ENCODE measurements at places on chromosomes 16 and 17.

DNA sequence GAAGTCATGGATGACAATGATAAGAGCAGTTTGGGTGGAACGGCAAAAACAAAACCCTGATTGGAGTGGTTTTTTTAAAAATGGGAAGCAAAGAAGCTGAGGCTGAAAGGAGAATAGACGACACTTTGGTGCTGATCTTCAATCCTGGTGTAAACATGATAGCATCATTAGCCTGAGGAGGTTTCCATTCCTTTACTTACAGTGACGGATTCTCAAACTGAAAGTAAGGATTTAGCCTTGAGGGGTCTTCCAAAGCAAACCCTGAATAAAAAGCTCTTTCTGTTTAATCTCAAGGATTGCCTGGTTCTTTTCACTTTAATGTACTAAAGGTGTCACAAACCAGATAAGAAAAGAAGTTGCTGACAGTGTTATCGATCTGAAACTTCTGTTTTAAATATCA, 69.3 kb downstream of the KCNJ2 start:
- no peak for DNase-seq

DNA sequence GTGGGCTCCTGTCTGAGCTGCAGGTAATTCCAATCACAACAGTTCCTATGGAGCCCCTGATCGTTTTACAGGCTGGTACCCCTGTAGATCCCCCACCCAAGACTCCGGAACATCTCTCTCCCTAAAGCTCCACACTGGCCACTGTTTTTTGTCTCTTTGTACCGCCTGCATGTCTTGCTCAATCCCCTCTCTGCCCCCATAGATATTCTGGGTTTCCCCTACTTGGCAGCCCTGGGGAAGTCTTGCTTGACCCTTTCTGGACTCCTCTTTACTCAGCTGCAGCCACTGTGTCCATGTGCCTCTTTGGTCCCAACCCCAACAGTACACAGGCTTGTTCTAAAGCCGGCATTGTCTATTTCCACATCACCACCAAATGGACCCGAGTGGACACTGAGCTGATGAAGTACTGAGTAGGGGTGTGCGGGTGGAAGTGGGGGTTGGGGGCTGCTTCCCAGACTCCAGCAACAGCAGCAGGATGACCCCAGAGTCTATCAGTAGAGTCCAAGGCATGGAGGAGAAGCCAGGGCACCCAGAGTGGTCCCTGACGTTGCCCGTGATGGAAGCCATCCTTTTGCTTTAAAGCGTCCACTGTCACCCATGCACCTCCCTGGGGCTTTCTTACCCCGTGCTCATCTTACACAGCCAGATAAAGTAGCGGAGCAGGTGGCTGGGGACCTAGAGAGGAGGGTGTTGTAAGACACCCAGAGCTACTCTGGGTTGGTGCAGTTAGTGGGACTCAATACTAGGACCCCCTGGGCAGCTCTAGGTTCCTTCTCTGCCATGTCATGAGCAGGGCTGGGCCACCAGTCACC, 6.4 kb downstream of the CD300LB start:
- no peak for DNase-seq

DNA sequence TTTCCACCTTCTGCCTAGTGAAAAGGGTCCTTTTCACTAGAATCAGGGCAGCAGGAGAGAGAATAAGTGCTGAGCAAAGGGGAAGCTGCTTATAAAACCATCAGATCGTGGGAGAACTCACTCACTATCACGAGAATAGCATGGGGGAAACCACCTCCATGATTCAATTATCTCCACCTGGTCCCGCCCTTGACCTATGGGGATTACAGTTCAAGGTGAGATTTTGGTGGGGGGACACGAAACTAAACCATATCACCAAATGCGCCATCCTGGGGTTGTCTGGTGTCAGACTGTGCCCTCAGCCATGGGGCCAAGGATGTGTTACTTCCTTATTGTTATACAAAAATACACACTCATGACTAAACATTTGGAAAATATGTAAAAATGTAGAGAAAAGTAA, 10.4 kb upstream of the KATNB1 start:
- no peak for DNase-seq

DNA sequence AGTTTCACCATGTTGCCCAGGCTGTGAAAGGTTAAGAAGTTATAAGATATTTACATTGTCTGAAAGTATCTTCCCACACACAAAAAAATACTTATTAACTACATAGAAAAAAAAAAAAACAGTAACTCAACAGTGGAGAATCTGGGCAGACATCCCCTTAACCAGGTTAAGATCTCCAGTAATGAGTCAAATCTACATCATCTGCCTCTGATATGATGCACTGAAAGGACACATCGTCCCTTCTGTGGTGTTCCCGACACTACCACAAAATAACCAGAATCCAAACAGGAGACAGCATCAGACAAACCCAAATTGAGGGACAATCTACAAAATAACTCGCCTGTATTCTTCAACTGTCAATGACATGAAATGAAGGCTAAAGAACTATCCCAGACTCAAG, 40.0 kb downstream of the CMTM4 start:
- no peak for DNase-seq

- DNase-seq = no peak
Observed at GRCh38 chr17:49187301-49187700, 23.1 kb downstream of the GNGT2 start.

DNA sequence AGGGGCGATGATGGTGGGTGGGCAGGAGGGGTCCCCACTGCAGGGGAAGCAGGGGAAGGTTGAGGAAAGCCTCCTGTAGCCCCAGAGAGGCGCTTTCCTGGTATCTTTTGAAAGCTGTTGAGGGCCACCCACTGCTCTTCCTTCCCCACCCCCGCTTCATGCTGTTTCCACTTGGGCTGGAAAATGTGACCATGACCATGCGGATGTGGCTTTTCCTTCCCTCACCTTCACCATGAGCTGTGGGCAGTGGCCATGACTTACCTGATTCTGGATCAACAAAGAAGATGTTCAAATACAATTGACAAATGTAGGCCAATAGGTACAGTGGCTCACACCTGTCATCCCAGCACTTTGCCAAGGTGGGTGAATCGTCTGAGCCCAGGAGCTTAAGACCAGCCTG, 13.8 kb downstream of the MVP start:
- DNase-seq = no peak

DNA sequence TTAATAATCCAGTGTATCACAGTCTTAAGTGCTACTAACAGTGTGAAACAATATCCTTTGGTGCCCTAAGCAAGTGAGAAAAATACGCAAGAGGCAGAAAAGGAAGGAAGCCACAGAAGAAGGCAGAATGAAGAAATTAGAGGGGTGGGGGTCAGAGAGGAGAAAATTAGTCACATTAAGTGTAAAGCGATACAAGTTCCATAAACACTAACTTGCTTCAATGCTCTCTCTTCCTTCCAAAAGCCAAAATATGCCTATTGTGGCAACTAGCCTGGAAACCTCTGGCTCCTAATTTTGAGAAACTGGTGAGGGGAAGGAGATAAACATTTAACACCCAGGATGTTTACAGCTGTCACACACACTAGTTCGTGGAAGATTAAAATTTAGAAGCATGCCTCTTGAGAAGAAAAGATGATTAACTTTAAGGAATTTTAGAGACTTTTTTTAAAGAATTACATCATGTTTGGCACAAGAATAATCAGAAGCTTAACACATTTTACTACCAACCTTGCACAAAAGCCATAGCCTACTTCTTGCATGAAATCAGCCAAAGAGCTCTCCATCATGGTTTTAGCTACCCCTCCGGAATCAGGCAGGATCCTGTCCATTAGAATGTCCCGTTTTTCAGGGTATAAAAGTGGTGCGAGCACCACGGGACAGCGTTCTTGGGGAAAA, 44.7 kb downstream of the CNOT1 start:
- no peak for DNase-seq

- no peak for DNase-seq
Observed at GRCh38 chr17:39077866-39078265, 73.6 kb downstream of the PLXDC1 start.

GRCh38 chr16:53534206-53534605, 31.2 kb upstream of the AKTIP start:
- DNase-seq = no peak

DNA sequence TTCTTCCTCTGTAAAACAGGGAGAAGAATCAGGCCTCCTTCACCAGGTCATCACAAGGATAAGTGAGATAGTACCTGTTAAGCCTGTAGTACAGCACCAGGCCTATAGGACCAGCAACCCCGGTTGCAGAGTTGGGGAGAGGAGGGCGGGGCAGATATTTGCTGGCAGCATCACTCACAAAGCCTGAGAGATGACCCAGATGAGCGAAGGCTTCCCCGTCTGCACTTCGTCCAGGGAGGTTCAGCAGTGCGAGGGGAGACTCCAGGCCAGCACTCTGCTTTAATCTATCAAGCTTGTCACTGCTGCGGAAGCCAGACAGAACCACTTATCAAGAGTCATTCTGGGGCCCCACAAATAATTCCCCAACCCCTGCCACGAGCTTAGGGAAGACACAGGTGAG, 15.8 kb upstream of the RBBP6 start:
- no peak for DNase-seq

DNA sequence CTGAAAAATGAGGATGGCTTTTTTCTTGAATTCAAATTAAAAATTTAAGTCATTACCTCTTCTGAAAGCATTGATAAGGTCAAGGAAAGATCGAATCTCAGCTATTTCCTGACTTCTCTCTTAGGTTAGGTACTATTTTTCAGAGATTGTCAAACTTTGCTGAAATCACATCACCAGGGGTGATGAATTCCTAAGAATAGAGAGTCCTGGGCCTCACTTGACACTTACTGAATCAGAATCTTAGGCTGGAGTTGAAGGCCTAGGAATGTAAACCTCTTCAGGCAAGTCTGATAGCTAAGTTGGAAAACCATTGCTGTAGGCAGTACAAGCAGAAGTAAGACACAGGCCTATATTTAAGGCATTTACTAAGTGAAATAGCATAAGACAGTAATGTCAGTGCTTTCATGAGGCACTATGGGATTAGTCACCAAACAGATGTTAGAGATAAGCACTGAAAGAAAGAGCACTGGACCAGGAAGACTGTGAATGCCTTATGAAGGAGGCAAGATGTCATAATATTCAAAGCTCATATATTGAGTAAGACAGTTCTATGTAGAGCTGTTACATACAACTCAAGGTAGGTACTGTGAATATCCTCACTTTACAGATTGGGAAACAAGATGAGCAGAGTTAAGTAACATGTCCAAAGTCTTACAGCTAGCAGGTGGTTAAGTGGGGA, 21.5 kb downstream of the DCAF7 start:
- DNase-seq = no peak

DNA sequence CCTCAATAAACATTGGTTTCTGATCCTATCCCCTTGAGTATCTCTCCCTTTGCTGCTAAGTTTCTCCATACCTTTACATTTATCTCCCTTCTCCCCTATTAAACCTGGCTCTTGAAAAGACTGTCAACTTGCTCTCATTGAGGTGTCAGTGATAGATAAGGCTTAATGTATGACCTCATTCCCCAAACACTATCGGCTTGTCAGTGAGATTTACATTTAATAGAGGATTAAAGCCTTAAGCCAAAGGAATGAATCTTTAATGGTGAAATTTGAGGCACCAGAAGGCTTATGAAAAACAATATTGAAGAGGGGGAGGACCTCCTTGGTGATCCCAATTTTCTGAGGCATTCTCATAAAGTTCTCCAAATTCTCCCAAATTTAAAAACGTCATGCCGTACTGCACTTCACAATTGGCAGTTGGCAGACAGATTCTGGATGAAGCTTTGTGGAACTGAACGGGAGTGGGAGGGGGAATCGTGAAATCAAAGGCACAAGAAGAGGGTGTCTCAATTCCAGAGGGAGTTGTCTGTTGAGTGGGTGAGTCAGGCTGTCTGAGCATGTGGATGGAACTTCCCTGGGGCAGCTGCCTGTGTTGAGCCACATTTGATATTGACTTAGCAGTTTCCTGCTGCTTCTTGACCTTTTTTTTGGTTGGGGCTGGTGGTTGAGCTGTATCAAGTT, 478.8 kb downstream of the NPIPA7 start:
- no peak for DNase-seq
